ENCODE measurements at places on chromosomes 2 and 18.

GRCh38 chr2:204781941-204782340, 236.7 kb downstream of the PARD3B start:
- DNase-seq = no peak

DNA sequence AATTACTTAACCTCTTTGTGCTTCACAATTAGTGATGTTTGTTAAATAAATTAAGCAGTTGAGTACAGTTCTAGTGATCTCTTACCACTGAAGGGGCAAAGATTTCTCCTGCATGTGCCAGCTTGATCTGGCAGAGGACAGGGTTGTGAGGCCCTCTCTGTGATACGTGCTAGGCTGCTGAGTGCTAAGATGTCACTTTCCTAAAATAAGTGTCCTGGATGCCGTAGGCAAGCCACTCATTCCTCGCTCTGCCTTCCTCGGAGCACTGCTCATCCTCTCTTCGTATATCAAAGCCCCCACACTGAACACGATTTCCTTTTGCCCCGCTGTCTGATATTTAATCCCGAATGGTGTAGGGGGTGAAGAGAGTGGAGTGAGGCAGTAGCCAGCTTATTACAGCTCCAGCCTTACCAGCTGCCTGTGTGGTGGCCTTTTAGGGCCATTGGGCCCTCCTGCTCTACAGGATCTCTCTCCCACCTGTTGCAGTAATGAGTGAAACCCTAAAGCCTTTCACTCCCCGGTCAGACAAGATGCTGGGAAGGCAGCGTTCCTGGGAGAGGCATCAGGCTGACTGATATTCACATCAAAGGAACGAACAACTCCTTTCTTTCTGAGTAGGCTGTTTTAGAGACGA, 40.5 kb downstream of the PTPRM start:
- DNase-seq = no peak

- DNase-seq = no peak
These were observed 27.8 kb upstream of the TTC39C start for GRCh38 chr18:23986600-23987359.

DNA sequence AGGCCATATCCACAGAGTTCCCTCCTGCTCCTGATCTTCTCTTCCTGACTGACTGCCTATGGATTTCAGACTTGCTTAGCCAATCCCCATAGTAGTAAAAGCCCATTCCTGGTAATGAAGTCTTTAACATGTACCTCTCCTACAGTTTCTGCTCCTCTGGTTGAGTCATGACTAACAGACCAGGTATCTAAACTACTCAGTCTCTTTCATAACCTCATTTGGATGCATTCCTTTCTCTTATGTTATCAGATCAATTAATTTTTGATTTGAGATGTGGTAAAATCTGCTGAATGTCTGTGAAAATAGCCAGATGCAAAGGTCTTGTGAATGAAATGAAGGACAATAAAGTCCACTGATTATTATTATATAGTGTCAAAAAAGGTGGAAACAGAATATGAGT, 198.0 kb downstream of the NBAS start:
- DNase-seq = no peak

- DNase-seq = no peak
These were observed 153.3 kb upstream of the NDUFV2 start for GRCh38 chr18:8949206-8949605.

- DNase-seq = no peak
These were observed 130.5 kb downstream of the NCK2 start for GRCh38 chr2:105875241-105875640.

- no peak for DNase-seq
These were observed 249.3 kb downstream of the ZNF385B start for GRCh38 chr2:179612108-179612507.

DNA sequence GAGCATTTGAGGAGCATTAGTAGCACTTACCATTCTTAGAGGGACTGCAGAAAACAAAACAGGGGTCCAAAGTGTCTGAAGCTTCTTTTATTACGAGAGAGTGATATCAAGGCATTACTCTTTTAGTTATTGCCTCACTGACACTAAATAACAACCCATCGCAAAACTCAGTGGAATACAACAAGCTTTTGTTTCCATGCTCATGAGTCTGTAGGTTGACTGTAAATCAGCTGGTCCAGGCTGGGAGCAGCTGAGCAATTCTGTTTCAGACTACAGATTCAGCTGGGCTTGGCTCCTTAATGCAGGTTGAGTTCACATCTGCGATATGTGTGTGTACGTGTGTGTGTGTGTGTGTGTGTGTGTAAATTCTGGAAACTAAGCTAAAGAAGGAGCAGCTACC, 501.8 kb upstream of the PKDCC start:
- no peak for DNase-seq

DNA sequence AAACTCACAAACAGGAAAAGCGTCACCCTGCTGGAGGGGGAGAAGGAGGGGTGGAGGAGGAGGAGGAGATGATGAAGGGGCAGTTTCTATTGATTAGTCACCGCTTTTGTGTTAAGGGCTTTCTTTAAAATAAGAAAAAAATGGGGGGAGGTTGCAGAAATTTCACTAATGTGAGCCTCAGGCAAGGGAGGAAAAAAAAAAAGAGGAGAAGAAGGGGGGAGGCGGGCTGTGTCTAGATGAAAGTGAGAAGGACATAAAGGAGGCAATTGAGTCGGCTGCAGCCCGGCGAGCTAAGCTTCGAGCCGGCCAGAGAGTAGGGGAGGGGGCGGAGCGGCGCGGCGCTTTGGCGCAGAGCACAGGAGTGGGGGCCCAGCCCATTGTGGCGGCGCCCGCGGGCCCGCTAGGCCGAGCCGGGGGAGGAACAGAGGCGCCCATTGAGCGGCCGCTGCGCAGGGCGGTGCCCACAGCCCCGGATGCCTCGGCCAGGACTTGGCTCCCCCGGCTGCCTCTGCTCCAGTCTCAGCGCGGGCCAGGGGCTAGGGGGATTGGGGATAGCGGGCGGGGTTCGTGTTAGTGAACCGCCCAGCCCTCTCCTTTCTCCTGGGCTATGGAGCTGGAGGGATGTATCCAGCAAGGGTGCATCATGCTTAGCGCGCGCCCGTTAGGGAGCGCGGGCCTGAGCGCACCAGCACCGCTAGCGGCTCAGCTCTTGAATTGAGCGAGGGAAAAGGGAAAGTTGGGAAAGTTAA, 7.9 kb downstream of the PAX3 start:
- no peak for DNase-seq

DNA sequence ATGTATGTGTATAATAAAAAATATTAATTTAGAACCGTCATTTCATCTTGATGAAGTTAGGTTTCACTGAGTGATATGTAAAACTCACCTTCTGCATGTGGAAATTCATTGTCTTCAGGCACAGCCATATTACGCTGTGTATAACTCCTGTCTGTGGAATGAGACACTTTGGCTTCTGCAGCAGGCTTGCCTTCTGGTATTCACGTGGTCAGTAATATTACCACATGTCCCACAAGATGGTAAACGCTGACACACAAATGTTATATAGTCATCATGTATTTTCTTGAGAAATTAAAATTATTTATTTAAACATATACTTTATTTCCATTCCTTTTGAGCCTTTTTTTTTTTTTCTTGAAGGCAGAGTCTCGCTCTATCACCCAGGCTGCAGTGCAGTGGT, 25.1 kb upstream of the AAK1 start:
- DNase-seq = no peak

GRCh38 chr18:40652321-40652720, 1302.7 kb upstream of the PIK3C3 start:
- no peak for DNase-seq

DNA sequence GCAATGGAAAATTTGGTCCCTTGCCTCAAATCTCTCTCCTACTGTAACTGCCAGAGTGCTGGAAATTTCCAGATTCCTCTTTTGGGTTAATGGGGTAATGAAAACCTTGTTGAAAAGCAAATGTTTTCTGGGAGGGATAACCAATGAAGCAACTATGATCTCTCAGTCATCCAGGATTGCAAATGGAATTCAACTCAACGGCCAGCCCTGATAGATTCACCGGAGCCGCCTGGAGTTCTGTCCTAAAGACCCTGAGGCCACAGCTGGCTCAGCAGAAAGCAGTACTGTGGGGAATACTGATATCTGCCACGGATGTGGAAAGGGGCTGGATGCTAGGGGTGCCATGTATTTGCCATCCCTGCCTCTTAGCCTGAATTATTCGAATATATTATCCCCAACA, 167.8 kb downstream of the NRP2 start:
- DNase-seq = no peak

- DNase-seq = no peak
These were observed 62.0 kb upstream of the FZD7 start for GRCh38 chr2:201971531-201972228.

GRCh38 chr18:50189160-50189559, 5.8 kb downstream of the MYO5B start:
- no peak for DNase-seq

GRCh38 chr2:37871456-37872191, 53.5 kb upstream of the RMDN2 start:
- no peak for DNase-seq

GRCh38 chr2:81739966-81740365, 1435.4 kb upstream of the LRRTM1 start:
- no peak for DNase-seq

DNA sequence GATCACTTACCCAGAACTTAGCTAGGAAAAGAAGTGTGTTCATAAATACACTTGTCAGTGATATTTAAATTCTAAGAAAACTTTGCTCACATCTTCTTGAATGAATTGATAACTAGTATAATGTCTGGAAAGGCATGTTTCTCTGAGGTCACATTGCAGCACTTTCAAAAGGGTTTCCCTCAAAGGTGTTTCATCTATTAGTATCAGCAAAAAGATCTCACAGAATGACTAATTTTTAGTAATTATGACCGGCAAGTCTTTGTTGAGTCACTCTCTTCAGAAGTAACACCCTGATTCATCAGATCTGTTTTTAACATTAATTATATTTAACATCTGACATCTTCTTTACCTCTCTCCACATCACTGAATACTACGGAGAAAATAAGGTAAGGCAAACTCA, 222.3 kb downstream of the IKZF2 start:
- no peak for DNase-seq

GRCh38 chr2:40412456-40412855, 39.4 kb downstream of the SLC8A1 start:
- no peak for DNase-seq

- no peak for DNase-seq
These were observed 84.4 kb downstream of the MYO3B start for GRCh38 chr2:170262343-170262742.

DNA sequence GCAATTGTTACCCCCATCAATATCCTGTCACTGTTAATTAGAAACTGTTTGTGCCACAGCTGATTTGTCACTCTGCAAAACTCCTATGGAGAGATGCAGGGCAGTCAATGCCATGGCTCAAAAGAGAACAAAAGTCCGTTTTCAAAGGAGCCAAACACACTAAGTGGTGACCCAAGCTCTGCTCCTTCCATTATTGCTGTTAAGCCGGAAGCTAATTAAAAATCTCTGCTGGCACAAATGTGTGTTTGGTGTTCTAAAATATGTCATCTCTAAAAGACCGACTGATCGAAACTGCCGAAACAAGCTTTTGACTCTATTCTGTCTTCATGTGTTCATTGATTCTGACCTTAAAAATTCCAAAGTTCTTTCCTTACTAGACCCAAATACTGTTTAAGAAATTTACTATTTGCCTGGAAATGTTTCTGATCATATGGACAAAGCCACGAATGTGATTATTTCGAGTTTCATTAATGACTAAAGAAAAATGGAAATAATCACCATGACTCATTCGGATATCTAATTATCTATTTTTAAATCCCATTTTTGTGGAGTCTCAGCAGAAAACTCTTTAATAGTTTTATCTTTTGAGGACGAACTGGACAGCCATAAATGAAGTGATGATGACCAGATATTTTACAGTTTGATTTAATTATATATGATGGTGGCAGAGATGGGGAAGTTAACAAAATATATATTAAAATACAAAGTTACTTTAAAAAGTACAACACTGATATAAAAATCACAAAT, 287.6 kb downstream of the SOCS6 start:
- no peak for DNase-seq

DNA sequence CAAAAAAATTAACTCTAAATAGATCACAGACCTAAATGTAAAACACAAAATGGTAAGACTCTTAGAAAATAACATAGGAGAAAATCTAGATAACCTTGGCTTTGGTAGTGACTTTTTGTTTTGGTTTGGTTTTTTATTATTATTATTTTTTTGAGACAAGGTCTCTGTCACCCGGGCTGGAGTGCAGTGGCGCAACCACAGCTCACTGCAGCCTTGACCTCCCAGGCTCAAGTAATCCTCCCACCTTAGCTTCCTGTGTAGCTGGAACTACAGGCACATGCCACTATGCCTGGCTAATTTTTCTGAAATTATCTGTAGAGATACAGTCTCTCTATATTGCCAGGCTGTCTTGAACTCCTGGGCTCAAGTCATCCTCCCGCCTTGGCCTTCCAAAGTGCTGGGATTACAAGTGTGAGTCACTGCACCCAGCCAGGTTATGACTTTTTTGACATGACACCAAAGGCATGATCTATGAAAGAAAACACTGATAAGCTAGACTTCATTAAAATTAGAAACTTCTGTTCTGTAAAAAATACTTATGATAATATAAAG, 88.0 kb downstream of the HNRNPLL start:
- DNase-seq = no peak

- peak; percentile 69 for DNase-seq
These were observed 43.5 kb downstream of the FBLN7 start for GRCh38 chr2:112181571-112182290.

- no peak for DNase-seq
These were observed 48.3 kb downstream of the TRIB2 start for GRCh38 chr2:12764849-12765605.

DNA sequence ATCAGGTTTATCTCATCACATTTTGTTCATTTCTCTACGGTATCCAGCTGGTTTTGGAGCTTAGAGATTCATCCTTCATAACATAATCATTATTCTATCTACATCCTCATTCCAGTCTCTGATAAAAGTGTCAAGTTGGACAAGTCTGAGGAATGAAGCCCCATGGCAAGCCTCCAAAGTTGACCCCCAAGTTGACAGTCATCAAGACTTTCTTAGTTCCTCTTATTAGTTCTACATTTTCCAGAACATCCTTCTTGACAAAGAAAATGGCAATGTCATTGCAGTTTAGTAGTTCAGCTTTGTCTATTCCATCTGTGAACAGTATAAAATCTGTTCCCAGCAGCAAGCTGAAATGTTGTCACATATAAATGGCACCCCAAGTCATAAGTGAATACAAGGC, 4.5 kb upstream of the TMSB10 start:
- no peak for DNase-seq

DNA sequence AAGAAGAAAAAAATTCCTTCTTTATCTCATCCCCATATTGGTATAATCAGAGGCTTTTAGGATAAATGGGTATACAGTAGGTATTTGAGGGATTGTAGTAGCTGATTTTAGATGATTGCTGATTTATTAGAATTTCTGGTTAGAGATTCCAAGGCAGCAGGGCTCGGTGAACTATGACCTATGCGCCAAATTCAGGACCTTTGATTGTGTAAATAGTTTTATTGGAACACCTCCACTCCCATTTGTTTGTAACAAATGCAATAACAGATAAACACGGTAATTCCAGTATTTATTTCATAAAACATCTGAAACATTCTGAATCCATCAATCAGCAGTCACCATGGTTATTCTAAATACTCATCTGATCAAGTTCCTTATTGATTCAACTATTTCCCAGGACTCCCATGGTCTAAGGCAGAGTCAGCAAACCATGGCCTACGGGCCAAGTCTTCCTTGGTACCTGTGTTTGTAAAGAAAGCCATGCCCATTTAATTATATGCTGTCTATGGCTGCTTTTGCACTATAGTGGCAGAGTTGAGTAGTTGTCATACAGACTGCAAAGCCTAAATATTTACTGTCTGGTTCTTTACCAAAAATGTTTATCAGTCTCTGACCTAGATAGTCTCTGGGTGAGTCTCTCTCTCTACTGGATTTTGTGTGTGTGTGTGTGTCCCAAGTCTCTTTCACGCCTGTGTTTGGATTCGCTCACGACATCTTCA, 4.3 kb downstream of the MGAT5 start:
- DNase-seq = no peak

GRCh38 chr2:238231251-238231793, 8.5 kb downstream of the HES6 start:
- DNase-seq = no peak
